ENCODE measurements at places on chromosomes 4 and X. TPM values are rescaled to one million over a fixed set of nuclear protein-coding genes. Genes with fewer than 3 reads are reported as not detected.

The SERPINA7 gene
- not detected for total RNA-seq

DNA sequence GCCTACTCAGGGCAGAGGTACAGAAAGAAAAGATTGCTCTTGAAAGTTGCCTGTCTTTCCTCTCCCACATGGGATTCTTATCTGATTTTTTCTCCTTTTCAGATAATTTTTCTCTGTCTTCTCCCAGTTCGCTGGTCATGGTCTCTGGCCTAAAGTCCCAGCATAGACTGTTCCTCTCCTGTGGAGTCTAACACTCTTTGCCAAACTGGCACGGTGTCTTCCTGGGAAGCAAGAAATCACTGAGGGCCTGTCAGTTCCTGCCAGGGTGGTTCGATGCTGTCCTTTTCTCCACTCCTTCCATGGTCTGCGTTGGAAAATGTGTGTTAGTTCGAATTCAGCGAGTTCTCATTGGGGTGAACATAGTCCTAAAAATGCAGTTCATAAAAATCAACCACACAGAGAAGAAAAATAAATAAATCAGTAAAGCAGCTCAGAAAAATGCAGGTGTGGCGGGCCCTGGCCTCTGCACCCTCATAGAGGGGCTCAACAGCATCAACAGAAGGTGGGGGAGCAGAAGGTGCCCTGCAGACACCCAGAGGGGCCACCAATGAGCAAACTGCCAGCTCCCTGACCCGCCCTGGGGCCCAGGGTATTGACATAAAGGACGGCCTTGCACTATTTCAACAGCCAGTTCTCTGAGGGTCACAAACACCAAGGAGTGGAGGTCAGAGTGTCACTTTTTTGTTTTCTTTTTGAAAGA lies 2.1 kb downstream of the RGN start:
- peaks cover 9% of the 10 kb centered on the region for H3K36me3 ChIP-seq
- H3K27me3 ChIP-seq = no peaks in the 10 kb centered on the region
- DNase-seq = no peak
- no peaks in the 10 kb centered on the region for H3K4me1 ChIP-seq

GRCh38 chr4:73576381-73576780 lies 43.9 kb downstream of the RASSF6 start:
- no peaks in the 10 kb centered on the region for H3K36me3 ChIP-seq
- no peaks in the 10 kb centered on the region for H3K4me1 ChIP-seq
- no peak for DNase-seq
- no peaks in the 10 kb centered on the region for H3K27me3 ChIP-seq
- no peak overlapping the region for H3K4me3 ChIP-seq

- H3K27ac ChIP-seq = no peak overlapping the region
- no peak for DNase-seq
- no peaks in the 10 kb centered on the region for H3K4me1 ChIP-seq
- no peaks in the 10 kb centered on the region for H3K36me3 ChIP-seq
These were observed 451.3 kb downstream of the TLL1 start for GRCh38 chr4:166324321-166324720.

GRCh38 chrX:31038575-31039326 lies 33.1 kb downstream of the FTHL17 start:
- no peaks in the 10 kb centered on the region for H3K27me3 ChIP-seq
- no peaks in the 10 kb centered on the region for H3K4me1 ChIP-seq
- H3K4me3 ChIP-seq = no peak overlapping the region

DNA sequence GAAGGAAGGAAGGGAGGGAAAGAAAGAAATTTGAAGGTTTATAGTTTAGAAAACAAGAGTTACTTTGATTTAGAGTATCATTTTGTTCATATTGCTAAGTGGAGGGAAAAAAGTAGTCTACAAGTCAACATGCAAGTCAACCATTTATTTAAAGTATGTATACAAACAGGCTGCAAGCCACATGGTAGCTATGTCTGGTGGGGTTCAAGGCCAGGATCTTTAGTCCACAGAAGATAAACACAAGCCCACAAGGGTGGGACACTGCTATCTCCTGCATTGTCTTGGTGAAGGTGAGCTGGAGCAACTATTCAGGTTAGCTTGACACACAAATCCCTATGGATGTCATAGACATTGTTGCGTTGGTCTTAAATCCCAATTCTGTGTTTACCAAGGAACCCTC lies 71.4 kb downstream of the ABCG2 start:
- H3K27me3 ChIP-seq = no peaks in the 10 kb centered on the region
- no peak overlapping the region for H3K27ac ChIP-seq
- H3K36me3 ChIP-seq = no peaks in the 10 kb centered on the region
- DNase-seq = no peak
- no peak overlapping the region for H3K4me3 ChIP-seq
